Stimulated activated CD8-positive, alpha-beta memory T cell treated with anti-CD3 and anti-CD28 coated beads, Interleukin-7, amount 100 ng/mL, for 4 hours (primary cell): ENCODE measurements at places on chromosomes 6 and 20.

DNA sequence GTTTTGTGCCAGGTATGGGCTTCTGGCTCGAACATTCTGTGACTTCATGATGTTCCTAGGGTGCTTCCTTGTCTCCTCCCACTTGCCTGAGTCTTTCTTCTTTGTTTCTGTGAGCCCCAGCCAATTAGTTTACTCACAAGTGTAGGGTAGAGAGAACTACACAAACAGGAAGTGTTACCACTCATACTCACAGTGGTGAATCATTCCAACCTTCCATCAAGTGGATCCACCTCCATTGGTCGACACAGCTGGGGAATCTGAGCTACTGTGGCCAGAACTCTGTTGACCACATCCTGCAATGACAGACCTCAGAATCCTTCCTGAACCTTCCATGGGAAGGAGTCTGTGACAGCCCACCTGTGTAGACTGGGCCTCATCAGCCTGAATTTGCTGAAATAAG, 76.8 kb downstream of the UNC5CL start:
- no peak for DNase-seq

- DNase-seq, result peak; percentile 80
Observed at GRCh38 chr6:81753711-81754577, 1.5 kb upstream of the TENT5A start.

GRCh38 chr6:145427232-145427631, 308.1 kb downstream of the EPM2A start:
- DNase-seq, result no peak

- no peak for DNase-seq
Observed at GRCh38 chr20:17490501-17490900, 40.7 kb downstream of the BFSP1 start.

- no peak for DNase-seq
Observed at GRCh38 chr6:31821301-31822035, 6.1 kb upstream of the HSPA1B start.

- no peak for DNase-seq
Observed at GRCh38 chr6:37495244-37495934, 4.3 kb downstream of the CCDC167 start.

DNA sequence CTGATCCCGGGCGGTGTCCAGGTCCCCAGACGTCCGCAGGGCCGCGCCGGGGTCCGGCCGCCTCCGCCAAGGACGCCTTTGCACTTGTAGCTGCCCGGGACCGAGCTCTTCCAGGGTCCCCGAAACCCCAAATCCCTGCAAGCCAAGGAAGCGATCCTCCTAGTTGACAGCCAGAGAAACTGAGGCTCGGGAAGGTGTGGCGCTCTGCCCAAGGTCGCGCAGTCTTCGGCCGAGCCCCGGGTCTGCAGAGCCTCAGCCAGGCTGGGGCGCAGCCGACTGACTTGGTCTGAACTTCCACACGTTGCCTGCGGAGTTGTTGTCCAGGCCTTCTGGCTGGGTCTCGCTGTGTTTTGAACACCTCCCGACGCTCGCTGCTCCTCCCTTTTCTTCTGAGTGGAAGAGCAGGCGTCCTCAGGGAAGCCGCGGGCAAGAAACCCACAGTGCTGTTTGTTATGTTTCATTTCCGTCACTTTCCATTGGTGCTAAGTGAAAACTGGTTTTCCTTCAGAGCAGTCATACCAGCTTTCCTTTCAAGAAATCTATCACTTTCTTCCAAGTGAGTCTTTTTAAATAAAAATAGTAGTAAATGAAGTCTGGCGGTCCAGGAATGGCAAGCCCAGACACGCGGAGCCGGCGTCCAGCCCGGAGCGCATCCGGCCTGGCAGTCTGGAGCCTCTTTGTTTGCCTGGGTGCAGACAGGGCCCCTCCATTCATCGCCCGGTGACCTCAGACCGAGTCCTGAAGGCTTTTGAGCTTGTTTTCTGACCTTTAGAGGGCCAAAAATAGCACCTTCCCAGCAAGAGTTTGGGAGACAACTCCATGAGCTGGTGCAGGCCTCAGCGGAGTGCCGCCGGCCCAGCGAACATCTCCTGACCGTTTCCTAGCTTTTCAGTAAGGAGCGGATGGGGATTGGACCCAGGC, 698 bp downstream of the FAM210B start:
- no peak for DNase-seq
